ENCODE measurements at places on chromosomes 1 and 21. TPM values are rescaled to one million over a fixed set of nuclear protein-coding genes. Genes with fewer than 3 reads are reported as not detected.

Gene RHBG
- not detected for total RNA-seq

Gene PRDM16
- not detected for total RNA-seq

Gene KCNE1
- 0.32 TPM for total RNA-seq

Gene TEDDM1
- total RNA-seq: not detected

Gene LRRC71
- not detected for total RNA-seq

Gene RPTN
- not detected for total RNA-seq

Gene CR2
- not detected for total RNA-seq

Gene SNRPE
- 272 TPM for total RNA-seq

Gene PRR9
- total RNA-seq: not detected

Gene BCL10
- total RNA-seq: 42.2 TPM

Gene SH2D1B
- 0.71 TPM for total RNA-seq

Gene DCST2
- total RNA-seq: not detected

Gene CHI3L2
- total RNA-seq: 0.15 TPM

Gene DNAH14
- not detected for total RNA-seq

Gene LAMC1
- 321 TPM for total RNA-seq

Data from M059J (cell line).